ENCODE measurements at places on chromosomes 12 and 14.
A peak's percentile ranks its signal among the peaks of the same experiment; 100 is the strongest.

- H3K4me3 ChIP-seq = no peak overlapping the region
- H3K36me3 ChIP-seq = no peaks in the 10 kb centered on the region
- H3K4me1 ChIP-seq = no peaks in the 10 kb centered on the region
- DNase-seq = no peak
Observed at GRCh38 chr12:32418903-32419519, 19.7 kb downstream of the FGD4 start.

DNA sequence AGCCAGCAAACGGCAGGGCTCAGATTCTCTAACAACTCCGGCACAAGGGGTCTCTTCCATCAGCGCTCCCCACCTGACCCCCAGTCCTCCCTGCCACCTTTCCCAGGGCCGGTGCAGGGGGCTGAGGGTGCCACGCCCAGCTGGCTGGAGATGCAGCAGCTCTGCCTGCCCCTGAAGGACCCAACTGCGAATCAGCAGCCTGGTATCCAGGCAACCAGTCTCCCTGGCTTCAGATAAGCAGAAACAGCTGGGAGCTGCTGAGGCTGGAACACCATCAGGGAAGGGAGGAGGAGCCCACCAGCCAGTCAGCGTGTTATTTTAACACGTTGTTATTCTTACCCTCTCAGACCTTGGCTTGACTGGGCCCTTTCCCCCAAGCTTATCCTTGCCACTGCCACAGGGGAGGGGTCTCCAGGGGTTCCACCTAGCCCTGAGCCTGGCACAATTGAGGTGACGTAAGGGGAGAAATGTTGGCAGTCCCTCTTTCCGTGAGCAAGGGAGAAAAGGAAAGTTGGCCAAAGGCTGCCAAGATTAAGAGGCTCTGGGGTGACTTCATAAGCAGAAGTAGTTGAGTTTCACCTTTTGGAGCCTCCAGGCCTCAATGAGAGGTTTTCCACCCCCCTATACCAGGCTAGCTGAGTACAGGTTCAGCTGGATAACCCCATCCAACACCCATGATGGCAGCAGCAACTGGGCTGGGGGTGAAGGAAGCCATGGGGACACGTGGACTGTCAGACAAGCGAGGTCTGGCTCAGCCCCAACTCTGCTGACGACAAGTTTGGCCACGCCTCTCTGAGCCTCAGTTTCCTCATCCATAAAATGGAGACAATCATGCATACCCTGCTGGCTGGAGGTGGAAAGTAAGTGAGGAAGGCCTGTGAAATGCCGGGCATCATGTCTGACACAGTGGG is 91.1 kb downstream of the IRF2BPL start:
- no peak for DNase-seq
- no peak overlapping the region for H3K4me3 ChIP-seq
- H3K36me3 ChIP-seq = no peaks in the 10 kb centered on the region
- H3K27me3 ChIP-seq = no peaks in the 10 kb centered on the region
- H3K27ac ChIP-seq = no peak overlapping the region

DNA sequence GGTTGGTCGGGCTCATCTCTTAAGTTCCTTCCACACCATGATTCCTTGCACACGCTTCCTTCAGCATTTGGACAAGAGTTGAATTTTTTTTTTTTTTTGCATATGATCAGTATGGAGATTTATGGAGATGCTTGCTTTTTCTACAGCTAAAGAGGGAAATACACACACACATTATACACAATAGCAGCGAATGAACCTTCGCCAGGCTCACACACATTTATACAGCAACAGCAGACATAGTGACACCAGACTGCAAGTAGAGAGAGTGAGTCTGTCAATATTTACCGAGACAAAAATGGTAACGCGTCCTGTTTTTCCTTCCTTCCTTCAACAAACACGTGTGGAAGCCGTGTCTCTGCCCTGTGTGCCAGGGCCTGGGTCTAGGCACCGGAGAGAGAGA is 897.9 kb downstream of the BCL11B start:
- H3K27me3 ChIP-seq = no peaks in the 10 kb centered on the region
- no peak for DNase-seq
- no peak overlapping the region for H3K27ac ChIP-seq
- peaks cover 5% of the 10 kb centered on the region for H3K4me1 ChIP-seq

DNA sequence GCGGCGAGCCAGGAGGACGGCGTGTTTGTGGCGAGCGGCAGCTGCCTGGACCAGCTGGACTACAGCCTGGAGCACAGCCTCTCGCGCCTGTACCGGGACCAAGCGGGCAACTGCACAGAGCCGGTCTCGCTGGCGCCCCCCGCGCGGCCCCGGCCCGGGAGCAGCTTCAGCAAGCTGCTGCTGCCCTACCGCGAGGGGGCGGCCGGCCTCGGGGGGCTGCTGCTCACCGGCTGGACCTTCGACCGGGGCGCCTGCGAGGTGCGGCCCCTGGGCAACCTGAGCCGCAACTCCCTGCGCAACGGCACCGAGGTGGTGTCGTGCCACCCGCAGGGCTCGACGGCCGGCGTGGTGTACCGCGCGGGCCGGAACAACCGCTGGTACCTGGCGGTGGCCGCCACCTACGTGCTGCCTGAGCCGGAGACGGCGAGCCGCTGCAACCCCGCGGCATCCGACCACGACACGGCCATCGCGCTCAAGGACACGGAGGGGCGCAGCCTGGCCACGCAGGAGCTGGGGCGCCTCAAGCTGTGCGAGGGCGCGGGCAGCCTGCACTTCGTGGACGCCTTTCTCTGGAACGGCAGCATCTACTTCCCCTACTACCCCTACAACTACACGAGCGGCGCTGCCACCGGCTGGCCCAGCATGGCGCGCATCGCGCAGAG is 873 bp downstream of the PLXNC1 start:
- peak; percentile 47 for DNase-seq
- H3K27me3 ChIP-seq = no peaks in the 10 kb centered on the region
- no peak overlapping the region for H3K27ac ChIP-seq
- H3K4me1 ChIP-seq = peaks cover 33% of the 10 kb centered on the region

GRCh38 chr12:6437586-6437985 is 7.2 kb upstream of the CD27 start:
- H3K27ac ChIP-seq = no peak overlapping the region
- no peak for DNase-seq
- H3K27me3 ChIP-seq = no peaks in the 10 kb centered on the region
- H3K36me3 ChIP-seq = no peaks in the 10 kb centered on the region
- H3K4me3 ChIP-seq = no peak overlapping the region
- H3K4me1 ChIP-seq = peaks cover 20% of the 10 kb centered on the region

DNA sequence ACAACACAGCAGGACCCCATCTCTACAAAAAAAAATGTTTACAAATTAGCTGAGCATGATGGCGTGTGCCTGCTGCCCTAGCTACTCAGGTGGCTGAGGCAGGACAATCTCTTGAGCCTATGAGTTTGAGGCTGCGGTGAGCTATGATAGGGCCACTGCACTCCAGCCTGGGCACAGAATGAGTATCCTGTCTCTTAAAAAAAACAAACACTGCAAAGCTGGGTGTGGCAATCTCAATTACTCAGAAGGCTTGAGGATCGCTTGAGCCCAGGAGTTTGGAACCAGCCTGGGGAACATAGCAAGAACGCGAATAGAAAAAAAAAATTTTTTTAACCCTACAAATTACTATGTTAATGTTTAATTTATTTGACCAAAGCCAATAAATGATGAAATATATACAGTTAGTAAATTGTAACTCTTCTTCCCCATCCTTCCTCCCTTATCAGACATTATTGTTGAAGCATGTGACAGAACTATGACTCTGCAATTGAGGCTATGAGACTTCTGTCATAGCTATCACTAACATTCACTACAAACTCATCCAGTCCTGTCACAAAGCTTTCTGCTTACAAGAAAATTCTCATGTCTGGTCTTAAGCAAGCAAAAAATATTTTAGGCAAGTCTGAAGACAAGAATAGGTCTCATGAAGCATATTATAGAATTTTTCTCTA is 9.8 kb downstream of the BTBD7 start:
- no peak for DNase-seq
- no peak overlapping the region for H3K4me3 ChIP-seq
- no peak overlapping the region for H3K27ac ChIP-seq
- peaks cover 3% of the 10 kb centered on the region for H3K36me3 ChIP-seq
- H3K27me3 ChIP-seq = no peaks in the 10 kb centered on the region

- H3K4me1 ChIP-seq = peaks cover 21% of the 10 kb centered on the region
- H3K27me3 ChIP-seq = no peaks in the 10 kb centered on the region
- H3K36me3 ChIP-seq = no peaks in the 10 kb centered on the region
Observed at GRCh38 chr12:53048780-53049401, 974 bp upstream of the TNS2 start.

GRCh38 chr14:104868811-104869572 is 3.9 kb downstream of the CEP170B start:
- H3K27me3 ChIP-seq = no peaks in the 10 kb centered on the region
- no peaks in the 10 kb centered on the region for H3K36me3 ChIP-seq
- H3K4me1 ChIP-seq = peaks cover 14% of the 10 kb centered on the region
- no peak for DNase-seq
- H3K4me3 ChIP-seq = no peak overlapping the region
- H3K27ac ChIP-seq = no peak overlapping the region

GRCh38 chr12:132152411-132152821 is 8.2 kb downstream of the NOC4L start:
- no peaks in the 10 kb centered on the region for H3K27me3 ChIP-seq
- no peak overlapping the region for H3K27ac ChIP-seq
- no peak for DNase-seq
- H3K4me3 ChIP-seq = no peak overlapping the region

- H3K4me3 ChIP-seq = no peak overlapping the region
- no peaks in the 10 kb centered on the region for H3K36me3 ChIP-seq
- no peak for DNase-seq
- no peaks in the 10 kb centered on the region for H3K27me3 ChIP-seq
- H3K4me1 ChIP-seq = no peaks in the 10 kb centered on the region
Observed at GRCh38 chr14:38412654-38413053, 156.8 kb upstream of the CLEC14A start.

DNA sequence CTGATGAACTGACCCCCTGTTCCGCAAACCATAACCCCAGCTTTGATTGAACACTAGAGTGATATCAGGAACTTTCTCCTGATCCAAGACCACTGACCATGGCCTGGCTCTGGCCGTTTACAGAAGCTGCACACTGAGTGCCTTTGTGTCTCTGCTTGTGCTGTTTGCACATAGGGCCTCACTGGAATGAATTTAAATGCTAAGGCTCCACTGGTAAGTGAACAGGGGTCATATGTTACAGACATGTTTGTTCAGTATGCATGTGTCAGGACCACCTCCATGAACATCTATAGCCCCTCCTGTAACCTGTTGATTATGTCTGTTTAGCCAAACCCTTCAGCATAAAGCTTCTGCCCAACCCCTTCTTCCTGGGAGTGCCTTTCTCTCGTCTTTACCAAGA is 1239.8 kb downstream of the TMEM121 start:
- no peak overlapping the region for H3K27ac ChIP-seq
- H3K4me1 ChIP-seq = peaks cover 34% of the 10 kb centered on the region
- H3K36me3 ChIP-seq = no peaks in the 10 kb centered on the region
- no peaks in the 10 kb centered on the region for H3K27me3 ChIP-seq

GRCh38 chr12:116661341-116661740 is 76.5 kb downstream of the SPRING1 start:
- no peak overlapping the region for H3K27ac ChIP-seq
- no peak overlapping the region for H3K4me3 ChIP-seq
- no peak for DNase-seq
- no peaks in the 10 kb centered on the region for H3K36me3 ChIP-seq
- no peaks in the 10 kb centered on the region for H3K27me3 ChIP-seq
- no peaks in the 10 kb centered on the region for H3K4me1 ChIP-seq

GRCh38 chr14:56649382-56649781 is 69.8 kb downstream of the TMEM260 start:
- H3K27me3 ChIP-seq = no peaks in the 10 kb centered on the region
- no peak overlapping the region for H3K27ac ChIP-seq
- no peak for DNase-seq
- H3K36me3 ChIP-seq = peaks cover 2% of the 10 kb centered on the region

DNA sequence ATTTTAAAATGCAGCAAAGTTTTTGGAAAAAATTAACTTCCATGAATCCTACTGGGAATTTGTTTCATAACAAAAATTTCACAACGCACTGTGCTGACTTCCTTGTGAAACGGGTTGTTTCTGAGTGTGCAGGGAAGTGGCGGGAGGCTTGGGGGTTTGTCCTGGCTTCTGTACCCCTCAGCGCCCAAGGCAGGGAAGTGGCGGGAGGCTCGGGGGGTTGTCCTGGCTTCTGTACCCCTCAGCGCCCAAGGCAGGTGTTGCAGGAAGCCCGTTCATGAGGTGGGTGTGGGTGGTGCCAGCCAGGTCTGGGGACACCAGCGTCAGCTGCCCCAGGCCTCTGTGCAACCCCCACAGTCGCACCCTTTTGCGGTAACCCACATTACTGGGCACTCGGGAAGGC is 25.1 kb downstream of the ADGRD1 start:
- no peak overlapping the region for H3K27ac ChIP-seq
- no peak overlapping the region for H3K4me3 ChIP-seq
- no peak for DNase-seq
- H3K36me3 ChIP-seq = no peaks in the 10 kb centered on the region

- H3K4me1 ChIP-seq = peaks cover 8% of the 10 kb centered on the region
- H3K27ac ChIP-seq = peak overlapping the region; percentile 15
- no peaks in the 10 kb centered on the region for H3K27me3 ChIP-seq
- peak; percentile 47 for DNase-seq
- H3K4me3 ChIP-seq = no peak overlapping the region
Observed at GRCh38 chr12:9064201-9064814, 51.4 kb downstream of the A2M start.

DNA sequence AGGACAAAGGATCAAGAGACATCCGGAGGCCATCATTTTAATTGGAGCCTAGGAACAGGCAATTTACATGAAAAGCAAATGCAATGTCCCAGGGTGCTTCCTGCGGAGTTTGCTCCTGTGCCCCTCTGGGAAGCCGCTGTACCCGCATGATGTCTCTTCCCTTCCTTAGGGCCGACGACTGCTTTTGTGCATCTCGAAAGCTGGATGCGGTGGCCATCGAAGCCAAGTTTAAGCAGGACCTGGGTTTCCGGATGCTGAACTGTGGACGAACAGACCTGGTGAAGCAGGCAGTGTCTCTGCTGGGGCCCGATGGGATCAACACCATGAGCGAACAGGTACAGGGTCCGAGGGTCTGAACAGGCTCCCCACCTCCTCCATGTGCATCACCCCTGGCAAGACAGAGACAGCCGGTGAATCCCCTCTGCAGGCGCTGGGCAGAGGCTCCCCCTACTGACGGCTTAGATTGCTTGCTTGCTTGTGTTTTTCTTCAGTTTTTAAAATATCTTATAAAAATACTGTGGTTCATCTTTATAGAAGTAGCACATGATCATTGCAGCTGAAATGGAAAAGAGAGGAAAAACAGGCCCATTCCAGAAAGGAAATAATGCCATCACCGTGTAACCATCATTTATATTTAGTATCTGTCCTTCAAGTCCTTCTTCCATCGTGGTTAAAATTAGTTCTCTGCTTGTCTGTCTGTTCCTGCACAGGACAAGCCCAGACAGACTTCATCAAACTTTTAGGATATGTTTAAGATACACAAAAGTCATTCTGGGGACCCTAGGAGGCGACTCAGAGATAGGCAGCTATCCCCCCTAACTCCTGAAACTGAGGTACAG is 75.4 kb upstream of the PWP1 start:
- H3K4me1 ChIP-seq = no peaks in the 10 kb centered on the region
- H3K4me3 ChIP-seq = no peak overlapping the region
- H3K36me3 ChIP-seq = peaks cover 1% of the 10 kb centered on the region
- no peak overlapping the region for H3K27ac ChIP-seq
- DNase-seq = no peak
